ENCODE measurements at places on chromosomes 12 and 14.
A peak's percentile ranks its signal among the peaks of the same experiment; 100 is the strongest.

DNA sequence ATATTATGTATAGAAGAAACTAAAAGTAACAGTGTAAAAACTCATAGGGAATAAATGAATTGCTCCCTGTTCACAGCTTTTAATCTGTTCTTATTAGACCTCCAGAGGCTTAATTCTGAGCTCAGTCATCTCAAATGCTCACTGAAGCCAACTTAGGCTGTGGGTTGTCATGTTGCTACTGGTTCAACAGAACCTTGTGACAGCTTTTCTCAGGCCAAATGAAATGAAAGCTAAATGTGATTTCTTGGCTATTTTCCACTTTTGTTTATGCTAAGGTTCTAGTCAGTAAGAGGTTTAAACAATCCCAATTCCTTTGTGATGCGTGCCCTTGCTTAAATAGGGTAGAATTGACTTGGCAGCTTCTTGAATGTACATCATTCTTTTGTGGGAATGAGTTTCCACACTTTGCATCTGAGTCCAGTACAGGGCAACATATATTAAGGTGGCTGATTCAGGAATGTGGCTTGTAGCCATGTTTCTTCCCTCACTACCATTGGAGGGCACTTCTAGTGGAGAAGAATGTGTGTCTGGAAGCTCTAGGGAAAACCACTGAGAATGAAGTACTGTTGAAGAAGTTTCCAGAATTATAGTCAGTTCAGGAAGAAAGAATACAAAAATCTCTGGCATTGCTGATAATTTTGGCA is 156.4 kb downstream of the NEDD1 start:
- no peak for DNase-seq

GRCh38 chr12:11773889-11774677 is 124.6 kb downstream of the ETV6 start:
- no peak for DNase-seq

DNA sequence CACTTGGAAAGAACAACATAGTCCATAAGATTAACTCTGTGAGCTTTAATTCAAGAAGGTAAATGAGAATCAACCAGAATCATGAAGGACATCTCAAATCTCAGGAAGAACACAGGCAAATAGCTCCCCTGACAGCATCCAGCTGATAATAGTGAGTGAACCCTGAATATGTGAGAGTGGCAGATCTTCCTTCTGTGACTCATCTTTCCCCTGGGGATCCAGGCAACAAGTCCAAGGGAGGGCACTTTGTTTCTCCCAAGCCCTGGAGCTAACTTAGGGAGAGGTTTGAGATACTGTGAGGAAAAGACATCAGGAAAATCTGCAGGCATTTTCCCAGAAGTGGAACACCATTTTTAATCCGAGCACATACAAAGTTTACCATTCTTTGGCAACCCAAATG is 763.9 kb upstream of the MGAT4C start:
- DNase-seq = no peak

DNA sequence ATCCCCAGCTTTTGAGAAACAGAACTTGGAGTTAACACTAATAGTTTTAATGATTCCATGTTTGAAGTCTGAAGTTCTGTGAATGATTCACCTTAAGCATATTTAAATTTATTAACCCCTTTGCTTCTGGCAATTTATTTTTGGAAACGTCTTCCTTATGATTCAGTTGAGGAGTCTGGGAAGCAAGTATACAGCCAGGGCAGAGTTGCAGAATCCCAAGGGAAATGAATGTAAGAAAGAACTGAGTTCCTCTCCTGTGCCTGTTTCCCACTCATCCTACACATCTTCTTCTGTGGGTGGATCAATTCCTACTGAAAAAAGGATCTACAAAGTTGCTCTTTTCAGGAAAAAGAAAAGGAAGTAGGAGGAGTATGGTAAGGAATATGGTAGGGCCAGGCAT is 108.2 kb upstream of the CCDC91 start:
- no peak for DNase-seq

GRCh38 chr14:105213361-105213760 is 32.2 kb upstream of the NUDT14 start:
- no peak for DNase-seq

DNA sequence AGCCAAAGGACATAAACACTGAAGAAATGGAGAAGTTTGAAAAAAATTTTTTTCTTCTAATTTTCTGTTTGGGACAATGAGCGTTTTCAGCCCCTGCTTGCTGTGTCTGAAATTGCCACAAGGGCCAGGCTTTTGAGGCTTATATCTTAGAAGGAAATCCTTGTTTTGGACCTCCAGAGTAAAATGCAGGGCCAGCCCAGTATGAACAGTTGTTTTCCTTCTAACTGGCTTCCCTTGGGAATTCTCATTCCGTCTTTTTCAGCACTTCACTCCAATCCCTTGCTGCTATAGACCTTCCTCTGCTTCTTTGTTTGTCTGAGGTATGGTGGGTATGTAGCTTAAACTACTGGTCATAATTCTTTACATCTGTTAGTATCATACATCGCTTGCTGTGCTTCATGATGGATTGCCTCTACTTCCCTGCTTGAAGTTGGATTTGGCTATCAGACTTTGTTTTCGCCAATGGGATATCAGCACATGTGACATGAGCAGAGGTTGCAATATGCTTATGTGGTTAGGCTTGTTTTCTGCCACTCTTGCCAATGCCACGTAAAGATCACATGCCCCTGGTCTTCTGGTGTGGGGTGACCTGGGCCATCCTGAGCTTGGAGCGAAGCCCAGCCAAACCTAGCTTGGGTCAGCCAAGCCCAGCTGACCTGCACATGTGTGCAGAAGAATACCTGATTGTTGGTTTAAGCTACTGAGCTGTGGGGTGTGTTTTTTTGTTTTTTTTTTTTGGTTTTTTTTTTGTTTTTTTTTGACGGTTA is 64.7 kb downstream of the AVPR1A start:
- no peak for DNase-seq

GRCh38 chr14:61266436-61266835 is 14.7 kb downstream of the TMEM30B start:
- DNase-seq = peak; percentile 30

DNA sequence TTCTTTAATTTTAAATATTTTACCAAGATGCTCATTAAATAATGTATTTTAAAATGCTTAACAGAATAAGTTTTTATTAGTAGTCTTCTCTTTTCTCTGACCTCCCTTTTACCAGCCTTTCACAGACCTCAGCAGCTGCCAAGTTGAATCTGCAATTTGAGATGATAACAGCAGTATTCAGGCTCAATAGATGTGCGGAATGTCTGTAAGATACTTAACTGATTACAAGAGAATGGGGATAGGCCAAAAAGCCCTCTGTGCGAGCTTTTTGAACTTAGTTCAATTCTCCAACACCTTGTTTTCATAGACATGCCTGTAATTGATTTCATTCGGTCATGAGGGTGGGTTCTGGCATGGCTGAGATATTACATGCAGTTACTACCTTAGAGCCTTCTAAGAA is 277.2 kb downstream of the TMTC2 start:
- no peak for DNase-seq

DNA sequence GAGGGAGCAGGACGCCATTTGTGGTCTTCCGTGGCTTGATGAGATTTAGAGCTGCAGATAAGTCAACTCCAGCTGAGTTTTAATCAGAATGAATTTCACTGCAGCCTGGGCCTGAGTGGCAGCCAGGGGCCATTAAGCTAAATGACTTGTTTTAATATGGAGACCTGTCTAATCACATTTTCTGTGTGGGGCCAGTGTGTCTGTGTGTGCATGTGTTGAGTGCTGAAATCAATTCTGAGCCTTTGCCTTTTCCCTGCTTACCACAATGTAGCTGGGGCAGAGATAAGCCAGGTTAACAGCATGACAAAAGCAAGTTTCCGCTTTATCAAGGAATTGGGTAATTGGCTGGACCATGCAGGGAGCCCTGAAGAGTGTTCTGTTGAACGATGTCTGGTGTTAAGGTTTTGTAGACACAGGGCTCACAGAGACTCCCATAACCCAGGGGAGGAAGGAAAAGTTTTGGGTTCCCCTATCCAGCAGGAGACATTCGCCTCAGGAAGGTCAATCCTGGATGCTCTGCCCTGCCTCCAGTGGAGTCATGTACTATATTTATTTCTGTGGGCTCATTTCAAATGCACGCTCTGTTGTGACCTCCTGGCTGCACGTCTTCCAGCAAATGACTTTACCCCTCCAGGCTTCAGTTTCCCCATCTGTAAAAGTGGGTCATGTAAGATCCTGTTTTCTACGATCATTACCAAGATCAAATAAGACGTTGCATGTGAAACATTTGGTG is 24.2 kb downstream of the RPH3A start:
- DNase-seq = no peak

GRCh38 chr12:52207106-52207505 is 15.3 kb upstream of the KRT80 start:
- no peak for DNase-seq

DNA sequence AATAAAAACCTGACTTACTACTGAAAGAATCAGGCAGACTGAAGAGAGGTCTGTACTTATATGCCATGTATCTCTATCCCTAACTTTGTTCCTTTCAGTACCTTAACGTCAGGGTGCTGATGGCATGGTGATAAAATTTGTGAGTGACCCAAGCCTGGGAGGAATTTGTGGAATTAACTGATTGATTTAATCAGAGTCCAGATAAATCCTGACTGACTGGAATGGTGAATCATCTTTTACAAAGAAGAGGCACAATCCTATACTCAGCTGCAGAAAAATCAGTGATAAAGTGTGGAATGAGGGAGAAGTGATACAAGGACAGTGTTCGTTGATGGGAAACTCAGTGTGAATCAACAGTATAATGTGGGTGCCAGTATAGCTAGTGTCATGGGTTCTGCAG is 3.7 kb downstream of the TDG start:
- DNase-seq = peak; percentile 19

DNA sequence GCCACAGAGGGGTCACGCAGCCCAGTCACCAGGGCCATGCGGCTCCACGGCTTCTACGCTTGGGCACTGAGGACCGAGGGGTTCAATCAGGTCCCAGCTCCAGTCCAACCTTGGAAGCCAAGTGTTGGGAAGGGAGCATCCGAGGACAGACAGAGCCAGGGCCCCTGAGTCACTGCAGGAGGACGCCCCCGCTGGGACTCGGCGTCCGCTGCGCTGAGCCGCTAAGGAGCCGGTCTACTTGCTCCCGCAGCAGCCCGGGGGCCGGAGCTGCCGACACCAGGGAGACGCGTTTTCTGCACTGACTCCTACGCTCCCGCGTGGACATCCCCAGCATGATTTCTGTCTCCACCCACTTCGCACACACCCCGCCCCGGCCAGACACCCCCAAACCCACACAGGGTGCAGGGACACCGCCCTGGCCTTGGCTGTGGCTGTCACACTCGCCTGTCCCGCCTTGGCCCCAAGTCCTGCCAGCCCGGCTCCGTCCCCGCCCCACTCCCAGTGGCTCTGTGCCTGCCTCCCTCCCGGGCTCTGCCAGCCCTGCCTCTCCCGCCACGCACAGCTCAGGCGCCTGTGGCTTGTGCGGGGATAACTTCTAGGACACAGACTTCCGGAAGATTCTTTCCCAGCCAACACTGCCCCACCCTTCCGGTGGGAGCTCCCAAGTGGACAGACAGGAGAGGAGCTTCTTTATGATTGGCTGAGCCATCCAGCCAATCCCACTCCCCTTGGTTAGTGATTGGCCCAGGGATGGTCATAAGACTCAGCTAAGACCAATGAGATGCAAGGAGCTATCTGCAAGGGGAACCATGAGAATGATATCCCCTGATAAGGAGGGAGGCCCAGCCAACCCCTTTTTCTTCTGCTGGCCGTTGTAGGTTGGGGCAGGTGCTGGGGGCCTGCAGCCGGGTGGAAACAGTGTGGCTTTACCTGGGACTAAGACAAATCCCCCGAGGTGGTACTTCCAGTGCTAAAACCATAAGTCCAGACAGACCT is 118.9 kb upstream of the SFSWAP start:
- DNase-seq = no peak

GRCh38 chr12:8519171-8519570 is 5.9 kb downstream of the CLEC4D start:
- no peak for DNase-seq

DNA sequence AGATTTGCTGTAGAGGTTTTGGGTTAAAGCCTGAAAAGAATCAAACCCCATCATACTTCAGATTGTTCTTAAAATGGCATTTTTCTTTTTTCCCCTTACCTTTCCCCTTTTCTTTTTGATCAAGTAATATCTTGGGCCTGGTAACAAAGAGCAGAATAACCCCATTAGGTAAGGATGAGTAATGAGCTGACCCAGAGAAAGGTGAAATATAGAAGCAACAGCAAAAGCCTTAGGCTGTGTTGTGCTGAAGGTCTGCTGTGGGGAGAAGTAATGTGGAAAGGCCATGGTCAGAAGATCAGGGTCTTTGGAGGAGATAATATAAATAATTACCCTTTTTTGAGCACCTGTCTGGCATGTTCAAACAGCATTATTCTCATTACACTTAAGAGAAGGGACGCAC is 42.3 kb downstream of the MIA2 start:
- DNase-seq = no peak

GRCh38 chr12:108619369-108620160 is 14.1 kb downstream of the SELPLG start:
- DNase-seq = no peak

DNA sequence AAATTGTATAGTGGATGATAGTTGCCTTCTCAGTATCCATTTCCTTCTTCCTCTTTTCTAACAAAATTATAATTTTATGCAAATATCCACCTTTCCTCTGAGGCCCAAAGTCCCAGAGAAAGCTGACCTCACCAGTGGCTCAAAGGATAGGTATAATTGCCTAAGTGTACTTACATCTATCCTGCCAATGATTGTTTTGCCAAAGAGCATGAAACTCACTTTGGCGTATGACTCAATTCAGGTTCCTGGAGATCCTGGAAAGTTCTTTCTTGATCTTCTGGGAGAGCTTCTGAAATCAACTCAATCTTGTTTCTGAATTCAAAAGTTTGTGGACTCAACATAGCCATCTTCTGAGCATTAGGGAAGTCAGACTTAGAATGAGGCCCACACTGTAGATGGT is 10.5 kb upstream of the RBM25 start:
- DNase-seq = no peak

- DNase-seq = peak; percentile 95
Observed at GRCh38 chr12:65169320-65170208, at the start of gene LEMD3. TSS of gene LEMD3 (plus strand) at chr12:65169583. CDS start at chr12:65169597, 14 bp downstream.

GRCh38 chr12:132904718-132905328 is 17.4 kb upstream of the CHFR start:
- DNase-seq = peak; percentile 68

GRCh38 chr12:579420-580110 is 83.7 kb downstream of the NINJ2 start:
- no peak for DNase-seq

- no peak for DNase-seq
Observed at GRCh38 chr12:51753980-51754675, 94.4 kb downstream of the FIGNL2 start.

DNA sequence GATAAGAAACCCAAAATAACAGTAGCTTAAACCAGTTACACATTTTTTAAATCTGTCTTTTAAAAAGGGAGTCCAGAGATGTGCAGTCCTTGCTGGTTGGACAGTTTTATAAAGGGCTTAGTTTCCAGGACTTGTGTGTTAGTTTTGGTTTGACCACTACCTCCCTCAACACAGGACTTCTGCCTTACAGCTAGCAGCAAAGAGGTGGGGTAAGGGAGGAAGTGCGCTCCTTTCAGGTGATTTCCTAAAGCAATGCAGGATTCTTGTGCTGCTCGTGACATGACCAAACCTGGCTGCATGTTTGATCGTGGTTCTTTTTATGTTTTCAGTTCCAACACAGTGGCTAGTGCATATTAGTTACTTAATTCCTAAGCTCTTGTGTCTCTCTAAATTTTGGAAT is 266.2 kb downstream of the TMTC2 start:
- DNase-seq = no peak

- no peak for DNase-seq
Observed at GRCh38 chr14:36258241-36258640, 62.2 kb downstream of the MBIP start.

GRCh38 chr12:1862973-1863372 is 42.6 kb downstream of the LRTM2 start:
- no peak for DNase-seq

GRCh38 chr14:100893760-100894159 is 9.8 kb downstream of the RTL1 start:
- DNase-seq = no peak

All from AG08395 (cell line).